Thymus (tissue), 14 donors: ENCODE measurements at places on chromosomes 5 and 9. TPM values are rescaled to one million over a fixed set of nuclear protein-coding genes. Genes with fewer than 3 reads are reported as not detected.

The TMEFF1 gene
- polyA plus RNA-seq = 0.02 TPM

GRCh38 chr5:88391991-88392390 lies 123.3 kb upstream of the TMEM161B start:
- H3K4me1 ChIP-seq = no peaks in the 10 kb centered on the region
- no peaks in the 10 kb centered on the region for H3K27me3 ChIP-seq
- no peak overlapping the region for H3K4me3 ChIP-seq

The OR1Q1 gene
- 0.05 TPM for polyA plus RNA-seq

DNA sequence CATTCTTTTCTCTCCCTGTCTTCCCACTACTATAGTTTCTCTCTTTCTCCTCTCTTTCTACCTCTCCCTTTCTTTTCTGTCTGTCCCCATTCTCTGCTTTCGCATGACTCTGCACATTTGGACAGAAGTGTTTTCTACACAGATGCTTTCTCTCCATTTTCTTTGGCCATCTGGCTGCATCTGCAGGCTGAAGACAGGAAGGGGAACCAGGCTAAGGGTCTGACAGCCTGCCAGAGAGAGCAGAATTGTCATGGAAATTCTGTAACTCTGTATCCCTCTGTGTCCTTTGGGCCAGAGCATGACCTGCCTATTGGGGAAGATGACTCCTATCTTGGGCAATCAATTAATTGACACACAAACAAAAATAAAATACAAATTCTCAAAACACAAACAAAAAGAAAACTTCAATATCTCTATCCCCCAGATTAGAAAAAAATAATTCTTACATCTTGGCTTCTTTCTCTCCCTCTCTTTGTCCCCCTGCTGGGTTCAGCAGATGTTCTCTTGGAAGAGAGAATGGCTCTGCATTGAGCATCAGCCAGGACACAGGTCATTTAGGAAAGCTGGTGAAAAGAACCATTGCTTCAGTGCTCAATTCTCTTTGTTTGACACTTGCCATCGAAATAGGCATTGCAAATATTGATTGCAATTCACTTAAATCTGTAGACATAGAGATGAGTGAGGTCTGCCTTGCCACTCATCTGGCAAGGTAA lies 415.9 kb upstream of the KLF4 start:
- H3K36me3 ChIP-seq = no peaks in the 10 kb centered on the region
- no peaks in the 10 kb centered on the region for H3K27me3 ChIP-seq
- H3K4me3 ChIP-seq = no peak overlapping the region
- no peaks in the 10 kb centered on the region for H3K4me1 ChIP-seq

GRCh38 chr9:14499976-14500375 lies 186.0 kb upstream of the NFIB start:
- no peak overlapping the region for H3K27ac ChIP-seq
- no peak for DNase-seq
- no peaks in the 10 kb centered on the region for H3K27me3 ChIP-seq
- no peak overlapping the region for H3K4me3 ChIP-seq
- H3K4me1 ChIP-seq = no peaks in the 10 kb centered on the region

The ADGRV1 gene
- 5.1 TPM for polyA plus RNA-seq

GRCh38 chr9:36749461-36749860 lies 176.8 kb downstream of the MELK start:
- H3K27me3 ChIP-seq = peaks cover 12% of the 10 kb centered on the region
- no peaks in the 10 kb centered on the region for H3K36me3 ChIP-seq
- H3K4me3 ChIP-seq = no peak overlapping the region
- H3K27ac ChIP-seq = no peak overlapping the region
- DNase-seq = no peak

DNA sequence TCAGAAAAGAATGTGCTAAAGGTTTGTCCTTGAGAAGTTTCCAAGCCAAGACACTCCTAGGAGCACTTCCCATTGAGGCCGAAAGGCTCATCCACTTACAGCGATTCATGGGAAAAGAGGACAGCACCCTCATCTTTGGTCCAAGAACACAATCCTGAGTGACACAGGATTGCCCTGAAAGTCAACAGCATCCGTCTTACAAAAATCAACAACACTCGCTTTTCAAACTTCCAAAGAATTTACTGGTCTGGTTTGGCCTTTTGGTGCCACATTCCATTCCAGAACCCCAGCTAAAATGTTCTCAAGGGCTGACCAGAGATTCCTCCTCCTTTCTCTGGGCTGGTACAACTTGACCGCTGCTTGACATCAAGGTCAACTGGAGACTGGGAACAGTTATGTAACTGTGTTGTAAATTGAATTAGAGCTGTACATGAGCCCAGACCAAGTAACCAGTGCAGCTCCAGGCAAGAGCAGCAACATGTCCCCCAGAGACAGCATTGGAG lies 415.8 kb upstream of the PIK3R1 start:
- H3K4me1 ChIP-seq = no peaks in the 10 kb centered on the region
- no peaks in the 10 kb centered on the region for H3K36me3 ChIP-seq
- no peak overlapping the region for H3K4me3 ChIP-seq
- H3K27me3 ChIP-seq = no peaks in the 10 kb centered on the region
- DNase-seq = no peak

The TAF11L12 gene
- 0.09 TPM for polyA plus RNA-seq

DNA sequence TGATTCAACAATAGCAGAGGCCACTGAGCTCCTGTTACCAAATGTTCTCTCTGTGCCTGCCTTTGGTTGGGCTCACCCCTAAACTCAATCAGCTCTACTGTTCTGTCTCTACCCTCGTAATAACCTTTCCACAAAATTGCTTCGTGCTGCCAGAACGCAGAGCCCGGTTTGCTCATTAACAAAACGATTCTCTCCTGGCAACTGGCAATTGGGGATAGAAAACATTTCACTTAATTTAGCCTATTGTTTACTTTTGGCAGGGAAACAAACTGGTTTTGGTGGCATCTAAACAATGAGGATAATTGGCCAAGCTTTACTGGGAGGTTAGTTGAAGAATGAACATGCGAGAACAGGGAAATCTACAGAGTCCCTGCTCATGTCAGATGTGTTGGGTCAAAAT lies 56.6 kb downstream of the SLC28A3 start:
- H3K4me1 ChIP-seq = no peaks in the 10 kb centered on the region
- no peaks in the 10 kb centered on the region for H3K27me3 ChIP-seq
- DNase-seq = no peak
- no peak overlapping the region for H3K4me3 ChIP-seq
- H3K27ac ChIP-seq = no peak overlapping the region

DNA sequence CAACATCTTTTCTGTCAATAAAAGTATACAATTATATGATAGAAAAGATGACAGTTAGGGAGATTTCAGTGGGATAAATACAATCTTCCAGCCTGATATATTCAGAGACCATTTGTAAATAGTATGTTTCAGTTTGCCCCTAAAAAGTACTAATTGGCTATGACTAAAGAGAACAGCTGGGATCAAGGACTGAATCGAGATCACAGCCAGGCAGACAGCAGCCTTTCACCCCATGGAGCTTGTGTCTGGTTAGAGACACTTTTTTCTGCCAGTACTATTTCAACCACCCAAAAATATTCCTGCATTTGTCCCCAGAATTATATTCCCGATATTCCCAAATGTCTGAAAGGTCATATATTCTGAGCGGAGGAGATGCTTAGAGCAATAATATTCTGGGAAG lies 577.3 kb upstream of the TLE4 start:
- H3K27me3 ChIP-seq = no peaks in the 10 kb centered on the region
- H3K36me3 ChIP-seq = no peaks in the 10 kb centered on the region
- H3K4me1 ChIP-seq = no peaks in the 10 kb centered on the region
- H3K27ac ChIP-seq = no peak overlapping the region
- DNase-seq = no peak

- no peak for DNase-seq
- no peaks in the 10 kb centered on the region for H3K36me3 ChIP-seq
- no peaks in the 10 kb centered on the region for H3K27me3 ChIP-seq
- no peak overlapping the region for H3K27ac ChIP-seq
- no peaks in the 10 kb centered on the region for H3K4me1 ChIP-seq
- no peak overlapping the region for H3K4me3 ChIP-seq
Observed at GRCh38 chr9:9142001-9142400, 1342.4 kb upstream of the DMAC1 start.

The CCL27 gene
- 48.4 TPM for polyA plus RNA-seq

DNA sequence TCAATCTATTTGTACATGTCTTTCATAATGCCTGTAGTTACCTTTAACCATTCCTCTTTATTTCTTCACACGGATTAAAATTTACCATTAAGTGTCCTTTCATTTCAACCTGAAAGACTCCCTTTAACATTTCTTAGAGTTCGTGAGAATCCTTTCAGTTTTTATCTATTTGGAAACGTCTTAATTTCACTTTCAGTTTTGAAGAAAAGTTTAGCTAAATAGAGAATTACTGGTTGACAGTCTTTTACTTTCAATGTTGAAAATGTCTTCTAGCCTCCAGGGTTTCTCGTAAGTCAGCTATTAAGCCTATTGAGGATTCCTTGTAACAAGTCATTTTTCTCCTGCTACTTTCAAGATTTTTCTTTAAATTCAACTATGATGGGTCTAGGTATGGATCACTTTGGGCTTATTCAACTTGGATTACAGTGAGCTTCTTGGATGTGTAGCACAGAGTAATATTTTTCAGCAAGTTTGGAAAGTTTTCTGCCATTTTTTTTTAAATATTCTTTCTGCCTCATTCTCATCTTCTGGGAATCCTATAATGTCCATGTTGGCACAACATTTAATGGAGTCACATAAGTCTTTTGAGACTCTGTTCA lies 48.5 kb downstream of the RFX3 start:
- no peaks in the 10 kb centered on the region for H3K36me3 ChIP-seq
- no peak overlapping the region for H3K4me3 ChIP-seq
- no peak overlapping the region for H3K27ac ChIP-seq
- no peak for DNase-seq

The PCDHGA2 gene
- polyA plus RNA-seq = 0.46 TPM

GRCh38 chr5:57513785-57514184 lies 31.2 kb upstream of the ACTBL2 start:
- no peaks in the 10 kb centered on the region for H3K36me3 ChIP-seq
- H3K4me1 ChIP-seq = no peaks in the 10 kb centered on the region
- H3K27ac ChIP-seq = no peak overlapping the region
- H3K4me3 ChIP-seq = no peak overlapping the region
- H3K27me3 ChIP-seq = no peaks in the 10 kb centered on the region
- DNase-seq = no peak

The LPCAT1 gene
- polyA plus RNA-seq = 50.5 TPM

The MYMK gene
- polyA plus RNA-seq = 0.39 TPM

The ZFP2 gene
- polyA plus RNA-seq = 2.5 TPM

GRCh38 chr5:107294669-107295068 lies 376.1 kb downstream of the EFNA5 start:
- no peak overlapping the region for H3K4me3 ChIP-seq
- H3K4me1 ChIP-seq = no peaks in the 10 kb centered on the region
- no peak for DNase-seq
- H3K36me3 ChIP-seq = no peaks in the 10 kb centered on the region

The FCN2 gene
- 0.75 TPM for polyA plus RNA-seq

The FOXD4 gene
- 0.82 TPM for polyA plus RNA-seq

DNA sequence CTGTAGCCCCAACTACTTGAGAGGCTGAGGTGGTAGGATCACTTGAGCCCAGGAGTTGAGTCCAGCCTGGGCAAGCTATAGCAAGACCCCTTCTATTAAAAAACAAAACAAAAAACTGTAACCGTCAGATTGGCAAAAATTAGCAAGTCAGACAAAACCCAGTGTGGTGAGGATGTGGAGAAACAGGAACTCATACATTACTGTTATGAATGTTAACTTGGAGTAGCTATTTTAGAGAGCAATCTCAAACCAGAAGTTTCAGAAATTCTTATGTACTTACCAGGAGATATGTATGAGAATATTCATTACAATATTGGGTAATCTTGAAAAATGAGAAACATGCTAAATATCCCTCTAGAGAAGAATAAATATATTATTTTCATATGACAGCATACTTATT lies 120.3 kb downstream of the INVS start:
- DNase-seq = no peak
- H3K27me3 ChIP-seq = no peaks in the 10 kb centered on the region
- H3K4me1 ChIP-seq = no peaks in the 10 kb centered on the region
- no peaks in the 10 kb centered on the region for H3K36me3 ChIP-seq
- no peak overlapping the region for H3K4me3 ChIP-seq

The LCN10 gene
- polyA plus RNA-seq = 12.5 TPM

GRCh38 chr9:4839470-4839912 lies 46.7 kb downstream of the RCL1 start:
- no peaks in the 10 kb centered on the region for H3K36me3 ChIP-seq
- H3K27me3 ChIP-seq = no peaks in the 10 kb centered on the region
- no peak overlapping the region for H3K4me3 ChIP-seq
- H3K27ac ChIP-seq = no peak overlapping the region

GRCh38 chr9:99820685-99821395 lies 845 bp upstream of the NR4A3 start:
- DNase-seq = no peak
- H3K27ac ChIP-seq = peak overlapping the region; percentile 76
- peaks cover 32% of the 10 kb centered on the region for H3K4me1 ChIP-seq
- H3K27me3 ChIP-seq = peaks cover 43% of the 10 kb centered on the region
- H3K36me3 ChIP-seq = no peaks in the 10 kb centered on the region
- peak overlapping the region; percentile 80 for H3K4me3 ChIP-seq

- no peaks in the 10 kb centered on the region for H3K36me3 ChIP-seq
- H3K4me1 ChIP-seq = no peaks in the 10 kb centered on the region
- H3K4me3 ChIP-seq = no peak overlapping the region
- DNase-seq = no peak
Observed at GRCh38 chr5:52884453-52884852, 96.7 kb downstream of the ITGA1 start.

The TNPO1 gene
- 14.6 TPM for polyA plus RNA-seq

GRCh38 chr5:135472141-135472540 lies 20.0 kb upstream of the TIFAB start:
- H3K4me1 ChIP-seq = no peaks in the 10 kb centered on the region
- peaks cover 3% of the 10 kb centered on the region for H3K27me3 ChIP-seq
- H3K27ac ChIP-seq = no peak overlapping the region
- no peak for DNase-seq
- no peak overlapping the region for H3K4me3 ChIP-seq

- no peaks in the 10 kb centered on the region for H3K36me3 ChIP-seq
- DNase-seq = no peak
- no peaks in the 10 kb centered on the region for H3K4me1 ChIP-seq
- no peak overlapping the region for H3K27ac ChIP-seq
- H3K27me3 ChIP-seq = no peaks in the 10 kb centered on the region
Observed at GRCh38 chr9:126904586-126904985, 10.0 kb upstream of the RALGPS1 start.

GRCh38 chr9:121463026-121463807 lies 36.4 kb downstream of the GGTA1 start:
- H3K27me3 ChIP-seq = no peaks in the 10 kb centered on the region
- H3K27ac ChIP-seq = no peak overlapping the region
- H3K36me3 ChIP-seq = no peaks in the 10 kb centered on the region
- DNase-seq = peak; percentile 28

DNA sequence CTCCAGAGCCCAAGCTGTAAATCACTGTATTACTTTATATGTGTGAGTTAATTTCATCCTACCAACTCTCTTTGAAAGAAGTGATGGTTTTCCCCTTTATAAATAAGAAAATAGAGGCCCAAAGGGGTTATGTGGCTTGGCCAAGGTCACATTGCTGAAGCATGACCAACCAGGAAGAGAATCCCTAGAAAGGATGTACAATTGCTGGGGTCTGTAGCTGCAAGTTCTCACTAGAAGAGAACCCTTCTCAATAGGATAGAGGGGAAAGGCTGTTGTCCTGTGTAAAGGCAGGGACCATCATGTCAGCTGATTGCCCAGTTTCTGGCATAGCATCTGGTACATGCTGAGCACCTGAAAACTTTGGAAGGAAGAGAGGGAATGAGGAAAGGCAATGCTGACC lies 39.0 kb upstream of the FAT2 start:
- no peaks in the 10 kb centered on the region for H3K27me3 ChIP-seq
- H3K36me3 ChIP-seq = no peaks in the 10 kb centered on the region
- no peaks in the 10 kb centered on the region for H3K4me1 ChIP-seq
- no peak overlapping the region for H3K4me3 ChIP-seq
